ENCODE measurements at places on chromosomes 4 and X. TPM values are rescaled to one million over a fixed set of nuclear protein-coding genes. Genes with fewer than 3 reads are reported as not detected.

The F8A1 gene
- 2.4 TPM for total RNA-seq

DNA sequence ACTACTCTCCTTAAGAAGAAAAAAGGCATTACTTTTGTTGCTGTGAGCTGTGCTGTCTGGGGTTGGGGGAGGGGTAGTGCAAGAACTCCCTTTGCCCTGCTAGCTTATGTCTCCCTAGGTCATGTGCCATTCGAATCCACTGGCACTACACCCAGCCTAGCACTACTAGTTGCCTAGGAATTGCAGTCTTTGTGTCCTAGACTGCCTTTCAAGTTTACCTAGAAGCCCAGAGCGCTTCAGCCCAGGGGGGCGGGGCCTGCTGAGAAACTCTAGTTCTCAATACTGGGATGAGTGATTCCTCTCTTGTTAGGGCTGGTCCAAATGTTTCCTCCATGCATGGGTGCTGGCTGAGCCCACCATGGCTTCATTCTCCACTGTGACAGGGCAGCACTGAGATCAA is 1011.5 kb downstream of the PCDH19 start:
- no peak for DNase-seq

DNA sequence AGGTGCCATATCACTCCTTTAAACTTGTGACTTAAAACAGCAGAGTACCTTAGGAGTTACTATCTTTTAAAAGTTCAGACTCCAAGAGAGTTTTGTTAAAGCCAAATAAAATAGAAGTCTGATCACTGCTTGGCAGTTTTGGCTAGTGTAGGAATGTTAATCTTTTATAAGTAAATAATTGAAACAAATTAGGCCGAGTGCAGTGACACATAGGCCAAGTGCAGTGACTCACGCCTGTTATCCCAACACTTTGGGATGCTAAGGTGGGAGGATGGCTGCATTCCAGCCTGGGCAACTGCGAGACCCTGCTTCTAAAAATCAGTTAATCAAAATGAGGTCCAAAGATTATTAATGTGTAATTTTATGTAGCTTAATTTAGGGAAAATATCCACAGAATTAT is 37.2 kb downstream of the WDR44 start:
- no peak for DNase-seq

DNA sequence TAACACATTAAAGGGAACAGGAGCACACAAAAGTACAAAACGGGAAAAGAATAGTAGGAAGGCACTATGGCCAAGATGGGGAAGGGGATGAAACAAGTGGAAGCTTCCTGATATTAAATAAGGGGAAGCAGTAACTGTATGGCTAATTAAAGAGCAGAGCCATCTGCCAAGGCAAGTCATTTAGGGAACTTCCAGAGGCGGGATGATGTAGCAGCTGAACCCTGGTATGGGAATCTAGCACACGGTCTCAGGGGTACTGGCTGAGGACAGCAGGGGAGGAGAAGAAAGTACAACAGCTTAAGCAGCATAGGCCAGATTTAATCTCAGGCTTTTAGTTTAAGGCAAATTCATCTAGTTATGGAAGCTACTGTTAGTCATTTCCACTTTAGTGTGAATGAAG is 59.1 kb downstream of the IGFBP7 start:
- DNase-seq: no peak

GRCh38 chrX:142831961-142832530 is 193.7 kb upstream of the SPANXN4 start:
- DNase-seq: no peak

The SULT1E1 gene
- 3.4 TPM for total RNA-seq

DNA sequence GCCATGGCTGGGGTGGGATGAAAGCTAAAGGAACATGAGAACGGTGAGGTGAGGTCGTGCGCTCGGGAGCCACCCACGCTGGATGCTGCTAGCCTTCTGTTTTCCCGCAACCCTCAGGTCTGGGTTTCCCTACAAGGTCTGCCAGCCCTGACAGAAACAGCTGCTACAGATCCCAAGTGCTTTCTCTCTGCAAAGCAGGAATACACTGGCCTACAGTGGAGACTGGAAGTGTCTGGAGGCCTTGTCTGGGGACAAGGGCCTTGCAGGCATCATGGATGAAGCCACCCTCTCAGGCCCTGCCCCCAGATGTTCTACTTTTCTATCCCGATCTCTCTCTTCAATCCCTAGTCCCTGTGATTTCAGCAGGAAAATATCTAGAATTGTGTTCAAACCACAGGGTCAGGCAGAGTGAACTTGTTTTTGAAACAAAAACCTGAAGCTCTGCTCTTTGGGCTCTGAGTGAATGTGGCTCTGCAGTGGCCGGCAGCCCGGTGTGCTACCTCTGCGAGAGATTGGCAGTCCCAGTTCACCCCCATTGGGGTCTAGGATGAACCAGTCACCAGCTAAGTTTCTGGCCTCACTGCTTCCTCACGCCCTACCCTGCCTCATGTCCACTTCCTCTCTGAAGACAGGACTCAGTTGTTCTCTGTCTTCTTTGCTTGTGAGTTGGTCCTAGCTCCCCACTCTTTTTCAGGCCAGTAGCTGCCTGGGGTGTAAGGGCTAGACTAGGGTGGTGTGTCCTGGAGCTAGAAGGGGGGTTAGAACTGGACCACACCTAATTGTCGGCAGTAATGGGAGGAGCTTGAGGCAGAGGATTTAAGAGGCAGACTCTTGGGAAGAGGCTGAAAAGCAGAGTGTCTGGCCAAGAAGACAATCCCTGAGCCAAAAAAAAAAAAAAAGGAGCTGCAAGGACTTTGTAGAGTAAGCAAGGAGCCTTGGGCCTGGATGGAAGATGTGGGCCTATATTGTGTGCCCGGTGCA is 89.6 kb downstream of the RTL5 start:
- DNase-seq: no peak

DNA sequence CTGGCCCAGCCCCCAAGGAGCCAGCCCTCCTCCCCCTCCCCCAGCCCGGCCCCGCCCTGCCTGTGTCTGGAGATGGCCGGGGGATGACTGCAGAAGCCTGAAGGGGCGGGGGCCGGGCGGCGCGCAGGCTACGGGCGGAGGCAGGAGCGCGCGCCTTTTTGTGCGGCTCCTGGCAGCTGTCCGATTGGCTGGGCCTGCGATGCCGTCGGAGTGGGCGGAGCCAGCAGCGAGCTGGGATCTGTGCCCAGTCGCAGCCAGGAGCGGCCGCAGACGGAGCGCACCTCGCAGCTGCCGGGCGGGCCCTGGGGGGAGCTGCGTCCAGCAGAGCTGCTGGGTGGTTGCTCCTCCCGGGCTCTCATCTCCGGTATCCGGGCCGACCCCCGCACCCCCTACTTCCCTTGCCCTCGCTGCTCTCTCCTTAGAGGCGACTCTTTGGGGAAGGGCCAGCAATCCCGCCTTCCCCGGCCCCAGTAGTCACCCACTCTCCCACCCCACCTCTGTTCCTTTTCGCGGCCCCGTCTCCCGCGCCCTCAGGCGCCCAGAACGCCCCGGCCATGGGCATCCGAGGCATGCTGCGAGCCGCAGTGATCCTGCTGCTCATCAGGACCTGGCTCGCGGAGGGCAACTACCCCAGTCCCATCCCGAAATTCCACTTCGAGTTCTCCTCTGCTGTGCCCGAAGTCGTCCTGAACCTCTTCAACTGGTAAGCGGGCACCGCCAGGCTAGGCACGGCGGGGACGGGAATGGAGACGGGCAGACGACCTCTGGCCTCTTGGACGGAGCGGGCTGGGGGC is at the start of gene GABRQ:
GABRQ (plus strand) TSS at position 247 of the 794 bp plus-strand sequence; CDS start at position 555, 308 bp downstream.
- peak; percentile 50 for DNase-seq

DNA sequence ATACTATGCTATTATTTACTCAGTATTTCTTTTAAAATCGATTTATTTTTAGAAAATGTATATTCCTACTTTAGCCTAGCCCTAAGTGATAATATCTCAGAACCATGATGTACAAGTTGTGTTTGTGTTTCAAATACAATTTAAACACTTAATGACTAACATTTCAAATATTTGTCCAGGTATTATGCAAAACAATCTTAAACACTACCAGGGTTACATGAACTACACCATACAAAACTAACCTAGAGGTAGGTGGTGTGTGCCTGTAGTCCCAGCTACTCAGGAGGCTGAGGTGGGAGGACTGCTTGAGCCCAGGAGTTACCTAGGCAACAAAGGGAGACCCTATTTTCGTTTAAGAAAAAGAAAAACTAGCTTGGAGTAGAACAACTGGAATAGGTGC is 83.0 kb upstream of the TMEM33 start:
- no peak for DNase-seq

DNA sequence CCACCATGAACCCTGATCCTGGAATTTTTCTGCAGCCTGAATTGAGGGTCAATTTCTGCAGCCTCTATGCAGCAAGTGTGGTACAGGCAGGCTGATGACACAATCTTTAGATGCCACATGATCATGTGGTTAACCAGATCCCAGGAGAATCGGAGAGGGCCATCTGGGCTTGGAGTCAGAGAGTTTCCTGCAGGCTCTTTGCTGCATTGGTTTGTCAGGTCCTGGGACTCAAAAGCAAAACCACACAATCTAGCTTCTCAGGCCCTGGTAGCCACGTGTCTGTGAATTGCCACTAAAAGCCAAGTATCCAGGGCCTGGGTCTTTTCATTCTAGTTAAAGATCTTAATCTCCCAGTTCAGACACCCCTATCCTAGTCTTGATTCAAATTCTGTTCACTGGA is 464.5 kb downstream of the BCOR start:
- DNase-seq: no peak

Measured in lung microvascular endothelial cell (primary cell).